Ovary (tissue), 10 donors: ENCODE measurements at places on chromosomes 1 and 21. TPM values are rescaled to one million over a fixed set of nuclear protein-coding genes. Genes with fewer than 3 reads are reported as not detected.

DNA sequence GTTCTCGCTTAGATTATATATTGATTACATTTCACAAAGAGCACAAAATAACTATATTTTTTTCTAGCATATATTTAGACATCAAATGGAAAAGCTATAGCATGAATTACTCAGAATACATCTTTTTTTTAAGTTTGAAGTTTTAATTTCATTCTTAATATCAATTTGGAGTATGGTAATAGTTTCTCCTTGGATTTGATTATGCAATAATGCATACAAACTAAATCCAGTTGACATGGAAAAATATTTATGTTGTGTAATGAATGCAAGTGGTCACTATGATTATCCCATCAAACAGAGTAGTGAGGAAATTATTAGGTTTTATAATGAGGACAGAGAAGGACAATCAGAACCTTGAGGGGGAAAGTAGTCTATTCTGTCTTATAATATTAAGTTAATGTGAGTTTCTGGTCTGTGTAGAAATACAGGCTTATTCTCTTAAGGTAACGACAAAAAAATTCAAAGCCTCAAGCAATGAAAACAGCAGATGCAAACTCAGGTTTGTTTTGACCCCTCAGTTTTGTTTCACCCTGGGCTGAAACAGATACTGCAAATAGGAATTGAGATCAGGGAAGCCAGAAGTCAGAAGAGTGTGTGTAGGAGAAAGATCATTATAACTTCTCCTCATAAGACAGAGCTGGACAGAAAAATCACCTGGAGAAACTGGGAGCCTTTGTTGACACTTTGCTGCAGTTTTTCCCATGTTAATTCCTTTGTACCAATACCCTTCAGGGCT is 23.7 kb downstream of the LRRC8B start:
- H3K4me1 ChIP-seq: peaks cover 1% of the 10 kb centered on the region
- H3K27ac ChIP-seq: no peak overlapping the region
- H3K4me3 ChIP-seq: no peak overlapping the region
- no peak for DNase-seq
- H3K27me3 ChIP-seq: no peaks in the 10 kb centered on the region
- H3K36me3 ChIP-seq: no peaks in the 10 kb centered on the region

- no peaks in the 10 kb centered on the region for H3K36me3 ChIP-seq
- H3K4me1 ChIP-seq: peaks cover 6% of the 10 kb centered on the region
- H3K4me3 ChIP-seq: peak overlapping the region; percentile 80
- H3K27ac ChIP-seq: peak overlapping the region; percentile 96
- H3K27me3 ChIP-seq: no peaks in the 10 kb centered on the region
- DNase-seq: no peak
Measured at GRCh38 chr1:26280333-26281042, 602 bp downstream of the SH3BGRL3 start.

DNA sequence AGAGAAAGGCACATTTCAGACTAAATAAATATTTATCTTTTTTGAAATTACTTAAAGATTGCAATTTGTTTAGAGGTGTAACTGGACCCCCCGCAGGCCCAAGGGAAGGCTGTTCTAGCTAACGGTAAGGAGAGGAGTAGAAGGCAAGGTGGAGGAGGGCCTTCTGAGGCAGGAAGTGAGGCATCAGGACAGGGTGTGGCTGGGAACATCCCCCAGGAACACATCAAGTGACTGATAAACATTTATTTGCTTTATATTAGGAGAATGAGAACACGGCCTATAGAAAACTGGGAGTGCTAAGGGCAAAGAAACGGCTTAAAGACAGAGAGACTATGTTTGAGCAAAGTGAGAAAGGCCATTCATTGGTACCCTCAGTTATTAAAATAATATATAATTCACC is 23.2 kb downstream of the HIVEP3 start:
- no peak for DNase-seq
- H3K4me1 ChIP-seq: peaks cover 14% of the 10 kb centered on the region
- H3K27ac ChIP-seq: no peak overlapping the region
- no peak overlapping the region for H3K4me3 ChIP-seq
- H3K27me3 ChIP-seq: no peaks in the 10 kb centered on the region

DNA sequence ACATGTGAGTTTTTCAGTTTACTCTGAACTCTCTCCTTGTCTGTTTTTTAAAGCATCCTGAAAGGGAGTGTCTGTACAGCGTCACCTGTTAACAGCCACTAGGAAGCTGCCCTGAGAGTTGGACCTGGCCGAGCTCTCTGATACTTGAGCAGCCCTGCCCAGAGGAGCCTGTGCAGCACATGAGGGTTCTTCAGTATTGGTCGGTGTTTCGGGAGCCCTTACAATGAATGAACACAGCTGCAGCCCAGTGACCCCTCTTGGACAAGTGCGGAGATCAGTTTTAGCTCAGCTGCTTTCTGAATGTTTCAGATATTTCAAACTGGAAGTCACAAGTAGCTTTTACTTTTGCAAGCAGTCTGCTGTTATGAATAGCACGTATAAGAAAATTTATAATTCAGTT is 39.2 kb downstream of the ADARB1 start:
- peaks cover 1% of the 10 kb centered on the region for H3K4me1 ChIP-seq
- no peaks in the 10 kb centered on the region for H3K27me3 ChIP-seq
- no peak for DNase-seq
- H3K27ac ChIP-seq: no peak overlapping the region

DNA sequence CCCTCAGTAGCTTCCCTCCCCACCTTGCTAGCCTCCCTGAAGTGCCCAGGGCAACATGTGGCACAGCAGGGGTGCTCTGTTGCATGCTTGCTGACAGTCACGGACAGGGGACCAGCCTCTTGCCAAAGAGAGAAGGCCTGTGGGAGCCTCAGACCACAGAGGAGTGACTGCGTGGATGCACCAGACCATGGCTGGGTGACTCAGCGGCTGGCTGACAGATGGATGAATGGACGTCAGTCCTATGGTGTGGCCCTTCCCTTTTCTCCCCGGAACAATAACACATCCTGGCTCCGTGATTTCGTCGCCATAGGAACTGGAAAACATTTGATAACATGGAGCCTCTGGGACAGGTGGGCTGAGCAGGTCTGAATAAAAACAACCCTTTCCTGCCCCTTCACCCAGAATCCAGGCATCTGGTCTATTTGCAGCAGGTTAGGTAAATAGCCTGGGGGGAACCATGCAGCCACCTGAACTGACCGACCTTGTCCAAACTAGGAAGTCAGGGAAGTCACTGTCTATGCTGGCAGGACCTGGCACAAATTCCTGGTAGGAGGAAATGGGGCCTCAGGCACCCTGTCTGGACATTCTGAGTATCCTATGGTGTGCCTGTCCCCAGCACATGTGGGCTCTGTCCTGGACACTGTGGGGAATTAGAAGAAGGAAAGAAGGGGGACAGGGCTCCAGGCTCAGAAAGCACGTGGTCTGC is 53.3 kb downstream of the NENF start:
- no peak overlapping the region for H3K4me3 ChIP-seq
- H3K36me3 ChIP-seq: no peaks in the 10 kb centered on the region
- no peak overlapping the region for H3K27ac ChIP-seq
- DNase-seq: no peak
- peaks cover 1% of the 10 kb centered on the region for H3K4me1 ChIP-seq
- H3K27me3 ChIP-seq: no peaks in the 10 kb centered on the region

GRCh38 chr1:207251066-207251465 is 70.4 kb upstream of the CD55 start:
- no peaks in the 10 kb centered on the region for H3K36me3 ChIP-seq
- no peaks in the 10 kb centered on the region for H3K27me3 ChIP-seq
- H3K4me3 ChIP-seq: no peak overlapping the region
- no peak overlapping the region for H3K27ac ChIP-seq
- DNase-seq: no peak

DNA sequence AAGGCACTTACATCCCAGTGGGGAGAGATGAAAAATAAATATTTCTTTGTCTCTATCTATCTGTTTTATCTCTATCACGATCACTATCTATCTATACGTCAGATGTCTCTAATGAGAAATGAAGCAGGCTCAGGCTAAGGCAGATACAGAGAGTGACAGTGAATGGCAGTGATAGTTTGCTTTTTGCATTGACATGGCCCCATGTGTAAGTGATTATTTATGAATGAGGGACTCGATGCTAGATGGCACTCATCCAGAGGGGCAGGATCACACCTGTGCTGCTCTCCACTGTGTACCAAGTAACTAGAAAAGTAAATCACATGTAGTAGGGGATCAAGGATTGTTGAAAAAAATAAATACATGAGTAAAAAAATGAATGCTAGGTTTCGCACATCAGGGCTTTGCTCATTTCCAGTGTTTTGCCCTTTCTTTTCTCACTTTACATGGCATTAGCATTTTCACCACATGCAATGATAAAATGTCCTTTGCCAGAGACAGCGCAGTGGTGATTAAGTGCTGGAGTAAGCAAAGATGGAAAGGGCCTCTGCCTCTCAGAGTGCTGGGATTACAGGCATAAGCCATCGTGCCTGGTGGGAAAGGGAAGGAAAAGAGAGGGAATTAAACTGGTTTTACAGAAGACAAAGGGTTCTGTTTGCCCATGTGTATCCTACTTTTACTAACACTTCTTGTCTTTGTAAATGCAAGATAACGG is 16.5 kb downstream of the TBX19 start:
- no peak overlapping the region for H3K4me3 ChIP-seq
- H3K36me3 ChIP-seq: no peaks in the 10 kb centered on the region
- DNase-seq: no peak
- no peak overlapping the region for H3K27ac ChIP-seq

GRCh38 chr1:92854101-92854785 is 22.4 kb downstream of the RPL5 start:
- no peaks in the 10 kb centered on the region for H3K27me3 ChIP-seq
- H3K4me3 ChIP-seq: no peak overlapping the region
- H3K36me3 ChIP-seq: no peaks in the 10 kb centered on the region
- no peak overlapping the region for H3K27ac ChIP-seq
- peaks cover 2% of the 10 kb centered on the region for H3K4me1 ChIP-seq
- DNase-seq: no peak

- H3K36me3 ChIP-seq: no peaks in the 10 kb centered on the region
- H3K27ac ChIP-seq: no peak overlapping the region
- no peak overlapping the region for H3K4me3 ChIP-seq
- no peaks in the 10 kb centered on the region for H3K4me1 ChIP-seq
Measured at GRCh38 chr1:111611986-111612385, 7.6 kb upstream of the RAP1A start.

DYRK3 gene
- 10.1 TPM for total RNA-seq

RXFP4 gene
- total RNA-seq: not detected
